ENCODE measurements at places on chromosomes 7 and 10. TPM values are rescaled to one million over a fixed set of nuclear protein-coding genes. Genes with fewer than 3 reads are reported as not detected.

The FXYD4 gene
- not detected for total RNA-seq

The SEMA3D gene
- 0.23 TPM for total RNA-seq

The TMEM139 gene
- total RNA-seq, result 5.9 TPM

The AOC1 gene
- 0.56 TPM for total RNA-seq

The GRID1 gene
- total RNA-seq, result 0.97 TPM

The SHH gene
- 0.22 TPM for total RNA-seq

The RNLS gene
- 4.6 TPM for total RNA-seq

The PKD2L1 gene
- total RNA-seq, result not detected

The PCDH15 gene
- not detected for total RNA-seq

The IFIT1 gene
- 3.7 TPM for total RNA-seq

The LRIT1 gene
- total RNA-seq, result not detected

- DNase-seq, result peak; percentile 20
These were observed 89.7 kb downstream of the ATE1 start for GRCh38 chr10:121838149-121838548.

DNA sequence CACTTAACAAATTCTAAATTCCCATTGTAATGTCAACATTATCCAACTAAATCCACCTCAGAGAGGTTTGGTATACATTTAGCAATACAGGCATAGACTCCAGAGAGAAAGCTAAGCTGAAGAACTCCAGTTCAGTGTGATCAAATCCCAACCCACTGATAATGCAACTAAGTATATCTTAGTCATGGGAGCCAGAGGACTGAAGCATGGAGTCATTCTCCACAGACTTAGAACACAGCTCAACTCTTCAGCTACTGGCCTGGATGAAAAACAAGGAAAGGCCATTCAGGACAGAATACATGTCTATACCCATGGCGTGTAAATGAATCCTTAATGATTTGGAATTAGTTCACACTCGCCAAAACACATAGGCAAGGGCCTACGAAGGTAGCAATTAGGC, 27.9 kb downstream of the NOC3L start:
- no peak for DNase-seq

DNA sequence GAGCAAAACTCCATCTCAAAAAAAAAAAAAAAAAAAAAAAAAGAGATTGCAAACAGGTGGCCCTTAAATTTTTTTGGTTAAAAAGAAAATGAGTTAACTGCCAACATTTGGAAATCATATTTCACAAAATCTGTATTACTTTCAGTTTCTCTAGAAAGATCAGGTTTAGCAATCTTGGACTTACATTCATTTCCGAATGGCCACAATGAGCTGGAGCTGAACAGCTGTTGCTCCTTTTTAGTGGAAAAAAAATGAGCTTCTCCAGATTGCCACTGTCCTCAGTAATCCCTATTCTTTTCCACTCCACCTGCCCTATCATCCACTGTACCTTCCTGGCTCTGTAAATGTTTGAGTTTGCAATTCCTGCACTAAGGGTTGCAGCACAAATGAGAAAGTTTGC, 43.6 kb downstream of the RAB11FIP2 start:
- DNase-seq, result no peak

DNA sequence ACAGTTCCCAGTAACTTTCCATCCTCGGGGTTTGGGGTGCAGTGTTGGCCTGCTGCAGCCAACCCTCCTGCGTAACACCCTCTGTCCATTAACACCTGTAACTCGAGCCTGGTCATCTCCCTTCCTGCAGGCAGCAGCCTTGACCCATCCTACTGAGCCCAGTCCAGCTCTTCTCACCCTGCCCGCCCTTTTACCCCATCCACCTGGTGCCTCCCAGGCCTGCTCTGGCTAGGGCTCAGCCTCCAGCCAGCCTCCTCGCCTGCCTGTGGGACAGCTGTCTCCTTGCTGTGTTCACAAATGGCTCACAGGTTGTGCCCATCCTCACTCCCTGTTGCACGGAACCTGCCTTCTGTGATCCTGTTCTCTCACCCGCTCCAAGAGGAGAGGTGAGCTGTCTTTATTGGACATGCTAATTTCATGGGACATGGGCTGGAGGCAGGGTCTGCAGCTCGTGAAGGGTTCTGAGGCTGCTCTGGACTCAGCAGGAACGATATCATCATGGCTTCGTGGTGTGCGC, 277.2 kb upstream of the TCERG1L start:
- DNase-seq, result no peak

DNA sequence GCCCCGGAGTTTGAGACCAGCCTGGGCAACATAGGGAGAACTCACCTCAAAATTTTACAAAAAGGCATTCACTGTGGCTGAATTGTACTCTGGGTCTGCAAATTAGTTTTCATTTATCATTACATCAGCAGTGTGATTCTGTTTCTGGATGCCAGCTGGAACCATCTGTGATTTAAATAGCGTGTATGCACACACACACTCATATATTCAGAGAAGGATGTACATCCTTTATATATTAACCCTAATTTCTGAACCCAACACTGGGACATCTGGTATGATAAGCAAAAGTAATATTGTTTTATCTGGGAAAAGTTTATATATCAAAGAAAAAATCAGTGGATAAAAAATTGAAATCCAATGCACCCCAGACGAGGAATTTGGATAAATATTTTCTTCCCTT, 33.8 kb upstream of the LYZL1 start:
- DNase-seq, result no peak

- DNase-seq, result peak; percentile 70
These were observed 40.0 kb upstream of the INSIG1 start for GRCh38 chr7:155257482-155258225.

- no peak for DNase-seq
These were observed 63.8 kb downstream of the MICALL2 start for GRCh38 chr7:1395211-1396070.

GRCh38 chr7:135333946-135334345, 100.3 kb downstream of the STRA8 start:
- no peak for DNase-seq

- no peak for DNase-seq
These were observed 18.1 kb downstream of the NOC3L start for GRCh38 chr10:94344522-94345122.

DNA sequence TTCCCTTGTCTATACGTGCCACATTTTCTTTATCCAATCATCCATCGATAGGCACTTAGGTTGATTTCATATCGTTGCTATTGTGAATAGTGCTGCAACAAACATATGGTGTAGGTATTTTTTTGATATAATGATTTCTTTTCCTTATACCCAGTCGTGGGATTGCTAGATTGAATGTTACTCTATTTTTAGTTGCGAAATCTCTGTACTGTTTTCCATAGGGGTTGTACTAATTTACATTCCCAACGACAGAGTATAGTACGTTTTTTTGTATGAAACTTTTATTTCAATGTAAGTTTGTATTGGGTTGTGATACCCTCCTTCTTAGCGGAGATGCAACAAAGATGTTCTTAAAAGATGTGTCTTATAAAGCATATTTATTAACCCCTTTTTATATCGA, 30.0 kb downstream of the AKR1B1 start:
- DNase-seq, result no peak

GRCh38 chr7:65233409-65234034, 140.1 kb upstream of the ZNF92 start:
- DNase-seq, result no peak

DNA sequence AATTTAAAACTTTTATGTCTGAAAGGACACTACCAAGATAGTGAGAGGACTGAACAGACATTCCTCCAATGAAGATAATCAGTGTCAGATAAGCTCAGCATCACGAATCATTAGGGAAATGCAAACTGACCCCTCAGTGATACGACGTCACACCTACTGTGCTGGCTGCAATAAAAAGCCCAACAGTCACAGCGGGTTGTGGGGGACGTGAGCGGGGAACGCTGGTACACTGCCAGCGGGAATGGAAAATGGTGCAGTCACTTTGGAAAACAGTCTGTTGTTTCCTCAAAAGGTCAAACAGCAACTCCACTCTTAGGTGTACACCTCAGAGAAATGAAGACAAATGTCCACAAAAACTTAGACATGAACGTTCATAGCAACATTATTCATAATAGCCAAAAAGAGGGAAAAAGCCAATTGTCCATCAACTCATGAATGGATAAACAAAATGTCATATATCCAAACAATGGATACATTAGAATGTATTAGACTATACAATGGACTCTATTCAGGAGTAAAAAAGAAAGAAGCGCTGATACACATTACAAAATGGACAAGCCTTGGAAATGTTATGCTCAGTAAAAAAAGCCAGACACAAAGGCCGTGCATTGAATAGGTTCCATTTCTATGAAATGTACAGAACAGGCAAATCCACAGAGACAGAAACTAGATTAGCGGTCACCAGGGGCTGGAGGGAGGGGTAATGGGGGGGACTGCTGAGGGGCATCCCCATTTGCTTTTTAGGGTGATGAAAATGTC, 2.4 kb upstream of the ECHS1 start:
- DNase-seq, result no peak

GRCh38 chr10:96651998-96652431, 65.2 kb upstream of the TM9SF3 start:
- no peak for DNase-seq

DNA sequence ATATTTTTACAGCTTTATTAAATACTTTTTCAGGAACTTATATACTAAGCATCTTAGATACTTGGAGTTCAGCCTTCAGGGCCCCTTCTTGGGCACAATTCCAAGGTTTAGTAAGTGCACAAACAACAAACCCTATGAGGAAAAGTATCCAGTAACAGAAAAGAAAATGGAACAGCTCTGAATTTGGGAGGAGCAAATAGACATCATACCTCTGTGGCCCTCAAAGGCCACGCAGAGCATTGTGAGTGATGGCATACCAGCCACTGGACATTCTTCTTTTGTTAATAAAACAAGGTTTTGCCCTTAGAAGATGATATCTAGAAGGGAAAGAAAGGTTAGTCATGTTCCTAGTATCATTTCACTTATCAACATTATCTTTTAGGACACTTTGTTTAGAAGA, 46.0 kb downstream of the ST7 start:
- no peak for DNase-seq

DNA sequence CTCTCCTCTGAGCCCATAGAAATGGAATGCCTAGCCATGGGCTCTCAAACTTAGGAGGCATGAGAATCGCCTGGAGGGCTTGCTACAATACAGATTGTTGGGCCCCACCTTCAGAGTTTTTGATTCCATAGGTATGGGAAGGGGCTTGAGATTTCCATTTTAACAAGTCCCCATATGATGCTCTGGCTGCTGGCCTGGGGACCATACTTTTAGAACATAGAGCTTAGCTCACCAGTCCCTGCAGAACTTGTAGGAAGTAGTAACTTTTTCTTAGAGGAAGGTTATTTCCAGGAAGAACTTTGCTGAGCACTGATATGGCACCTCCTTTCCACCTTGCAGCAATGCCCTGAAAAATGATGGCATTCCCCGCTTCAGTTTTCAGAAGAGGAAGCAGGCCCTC, 177.0 kb upstream of the ZMIZ1 start:
- no peak for DNase-seq
